ENCODE measurements at places on chromosomes 12 and 14. TPM values are rescaled to one million over a fixed set of nuclear protein-coding genes. Genes with fewer than 3 reads are reported as not detected.
A peak's percentile ranks its signal among the peaks of the same experiment; 100 is the strongest.

The PTPRQ gene
- 10.3 TPM for total RNA-seq

The TOGARAM1 gene
- total RNA-seq: 21.4 TPM

The KRT6B gene
- not detected for total RNA-seq

The PLCZ1 gene
- total RNA-seq: not detected

The C12orf56 gene
- not detected for total RNA-seq

The NFATC4 gene
- 85.5 TPM for total RNA-seq

The SERPINA1 gene
- total RNA-seq: 23.1 TPM

The RFX4 gene
- not detected for total RNA-seq

The MYO1A gene
- 1.4 TPM for total RNA-seq

The ADGRD1 gene
- total RNA-seq: 59.2 TPM

GRCh38 chr12:105705765-105706164 lies 375.3 kb downstream of the C12orf75 start:
- no peak for DNase-seq

GRCh38 chr12:81759190-81760051 lies at the start of gene PPFIA2:
TSS of gene PPFIA2 (minus strand) at chr12:81759350.
- peak; percentile 62 for DNase-seq

DNA sequence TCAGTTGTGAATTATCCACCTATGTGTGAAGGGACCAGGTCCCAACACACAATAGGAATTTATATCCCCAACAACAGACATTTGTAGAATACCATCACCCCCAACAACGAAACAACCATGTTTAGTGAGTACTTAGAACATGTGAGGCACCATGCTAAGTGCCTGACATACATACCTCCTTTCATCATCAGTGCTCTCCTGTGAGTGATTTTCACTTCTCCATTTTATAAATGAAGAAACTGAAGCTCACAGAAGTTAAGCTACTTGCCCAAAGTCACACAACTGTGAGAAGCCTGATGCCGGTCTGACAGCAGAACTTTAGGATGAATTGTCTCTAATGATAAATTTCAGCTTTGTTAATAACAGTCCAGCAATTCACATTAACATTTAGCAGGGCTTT lies 35.4 kb downstream of the SPTB start:
- DNase-seq: no peak

DNA sequence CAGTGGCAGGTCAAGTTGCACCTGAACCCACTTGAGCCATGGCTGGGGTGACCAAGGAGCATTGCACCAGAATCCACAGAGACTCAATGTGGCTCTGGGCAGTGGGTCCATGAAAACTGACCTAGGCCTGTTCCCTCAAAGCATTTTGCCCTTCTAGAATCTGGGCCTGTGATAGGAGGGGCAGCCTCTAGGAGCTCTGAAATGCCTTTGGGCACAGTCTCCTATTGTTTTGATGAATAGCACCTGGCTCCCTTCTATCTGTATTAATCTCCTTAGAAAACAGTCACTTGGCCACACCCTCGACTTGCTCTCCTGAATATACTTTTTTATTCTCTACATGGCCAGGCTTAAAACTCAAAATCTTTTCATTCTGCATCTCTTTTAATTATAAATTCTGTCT lies 14.1 kb upstream of the KRAS start:
- DNase-seq: no peak

- no peak for DNase-seq
Observed at GRCh38 chr12:115466076-115466475, 782.1 kb upstream of the TBX3 start.

DNA sequence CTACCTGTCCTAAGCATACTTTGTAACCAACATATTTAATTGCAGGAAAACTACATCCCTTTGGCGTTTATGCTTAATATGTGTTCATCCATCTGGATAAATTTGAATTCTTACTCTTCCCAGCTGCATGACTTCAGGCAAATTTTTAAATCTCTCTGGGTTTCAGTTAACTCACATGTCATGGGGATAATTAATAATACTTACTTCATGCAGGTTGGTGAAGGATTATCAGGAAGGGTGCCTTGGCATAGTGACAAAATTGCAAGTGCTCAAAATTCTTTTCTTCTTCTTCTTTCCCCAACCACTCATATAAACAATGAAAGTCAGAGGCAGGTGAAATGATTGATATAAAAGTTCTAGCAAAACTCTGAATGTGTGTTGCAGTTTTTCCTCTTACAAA lies 15.9 kb downstream of the SYT10 start:
- no peak for DNase-seq

DNA sequence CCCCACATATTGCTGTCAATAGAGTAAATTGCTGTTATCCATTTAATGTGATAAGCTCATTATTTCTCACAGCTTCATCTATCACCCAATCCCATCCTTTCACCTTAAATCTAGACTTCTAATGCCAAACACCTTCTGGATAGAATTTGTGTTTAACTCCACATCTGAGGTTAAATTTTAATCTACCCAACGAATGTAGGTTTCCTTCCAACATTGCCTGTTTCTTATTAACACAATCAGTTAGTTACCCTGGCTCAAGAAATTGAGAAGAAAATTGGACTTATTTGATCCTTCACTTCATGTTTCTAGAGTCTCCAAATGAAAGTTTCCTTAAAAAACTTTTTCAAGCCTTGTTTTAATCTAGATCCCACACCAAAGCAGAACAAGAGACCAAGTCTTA lies 67.3 kb downstream of the PTPRO start:
- no peak for DNase-seq

DNA sequence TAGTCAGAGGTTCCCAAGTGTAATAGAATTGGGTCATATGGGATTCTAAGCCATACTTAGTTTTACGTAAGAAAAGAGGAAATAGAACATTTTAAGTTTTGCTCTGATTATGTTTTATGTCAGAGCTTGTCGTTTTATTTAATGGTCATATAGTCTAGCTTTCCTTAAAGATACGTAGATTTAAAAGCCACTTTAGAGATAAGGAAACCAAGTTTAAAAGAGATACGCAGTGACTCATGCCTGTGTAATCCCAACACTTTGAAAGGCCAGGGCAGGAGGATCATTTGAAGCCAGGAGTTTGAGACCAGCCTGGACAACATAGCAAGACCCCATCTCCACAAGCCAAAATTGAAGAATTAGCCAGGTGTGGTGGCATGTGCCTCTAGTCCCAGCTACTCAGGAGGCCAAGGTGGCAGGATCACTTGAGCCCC lies 19.5 kb downstream of the MAPK1IP1L start:
- DNase-seq: no peak

- DNase-seq: no peak
Observed at GRCh38 chr12:26046906-26047305, 77.9 kb downstream of the BHLHE41 start.

DNA sequence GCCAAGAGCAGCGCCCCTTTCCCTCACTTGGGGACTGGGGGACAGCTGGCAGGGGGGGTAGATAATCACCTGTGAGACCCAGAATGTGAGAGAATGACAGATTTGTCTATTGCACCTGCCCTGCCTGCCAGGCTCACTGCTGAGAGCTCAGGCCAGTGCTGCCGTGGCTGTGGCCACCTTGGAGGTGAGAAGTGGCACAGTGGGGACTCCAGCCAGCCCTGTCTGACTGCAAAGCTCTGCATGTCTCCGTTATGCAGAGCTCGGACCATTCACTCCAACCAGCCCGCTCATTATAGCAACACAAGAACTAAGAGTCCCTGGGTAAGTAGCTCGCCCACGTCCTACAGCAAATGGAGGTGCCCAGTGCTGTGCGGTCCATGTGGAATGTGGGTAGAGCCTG lies 88.8 kb downstream of the DICER1 start:
- no peak for DNase-seq

- DNase-seq: no peak
Observed at GRCh38 chr14:75877884-75878283, 103.9 kb downstream of the TGFB3 start.

- peak; percentile 92 for DNase-seq
Observed at GRCh38 chr12:2034633-2035430, 18.0 kb upstream of the CACNA1C start.

DNA sequence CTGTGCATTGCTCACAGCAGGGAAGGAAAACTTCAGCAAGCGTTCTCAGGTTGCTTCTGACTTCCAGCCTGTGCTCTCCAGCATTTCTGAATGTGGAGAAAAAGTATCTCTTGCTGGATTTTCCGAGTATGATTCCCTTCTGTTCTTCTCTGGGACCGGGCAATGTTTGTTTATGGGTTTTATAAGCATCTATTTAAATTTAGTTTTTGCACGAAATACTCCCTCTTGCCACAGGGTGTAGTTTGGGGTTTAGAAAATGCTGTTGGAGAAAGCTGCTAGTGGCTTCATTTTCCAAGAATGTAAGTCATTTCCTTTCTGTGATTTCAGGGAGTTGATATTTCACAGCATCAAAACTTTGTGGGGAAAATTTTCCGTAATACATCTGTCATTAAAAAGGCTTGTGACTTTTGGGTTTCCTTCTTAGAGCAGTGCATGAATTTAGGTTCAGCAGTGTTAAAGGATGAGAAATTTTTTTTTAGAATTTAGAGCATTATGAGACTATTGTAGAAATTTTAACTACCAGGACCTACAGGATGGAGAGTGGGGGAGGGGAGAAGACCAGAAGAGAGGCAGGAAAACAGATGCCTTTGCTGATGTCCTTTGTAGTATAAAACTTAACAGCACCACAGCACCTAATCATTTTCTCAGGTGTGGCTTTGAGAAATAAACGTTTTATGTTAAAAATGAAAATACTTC lies 1.5 kb downstream of the FRMD6 start:
- DNase-seq: no peak

DNA sequence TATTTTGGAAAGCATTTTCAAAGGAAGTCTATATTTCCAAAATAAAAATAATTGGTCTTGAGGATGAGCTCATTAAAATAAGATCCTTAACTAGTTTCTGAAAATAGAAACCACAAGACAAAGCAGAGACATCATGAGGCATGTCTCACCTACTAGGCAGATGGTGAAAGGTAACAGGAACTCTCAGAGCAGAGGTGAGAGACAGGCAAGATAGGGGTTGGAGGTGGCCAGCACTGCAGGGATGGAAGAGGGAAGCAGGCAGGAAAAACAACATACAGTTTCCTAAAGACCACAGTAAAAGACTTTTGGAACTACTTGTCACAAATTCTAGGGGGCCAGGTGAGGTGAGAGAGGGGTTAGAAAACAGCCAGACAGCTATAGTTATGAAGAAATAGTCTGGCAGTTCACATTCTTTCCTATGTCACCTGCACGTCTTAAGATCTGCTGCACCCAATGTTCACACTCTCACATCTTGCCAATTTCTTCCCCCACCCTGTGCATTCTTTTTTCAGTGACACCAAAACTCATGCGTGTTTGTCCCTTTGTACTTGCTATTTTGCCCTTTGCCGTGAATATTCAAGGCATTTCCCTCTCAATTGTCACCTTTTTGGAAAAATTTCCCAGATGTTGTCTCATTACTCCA lies 341.7 kb upstream of the KITLG start:
- no peak for DNase-seq

- no peak for DNase-seq
Observed at GRCh38 chr14:28088125-28088524, 678.5 kb upstream of the FOXG1 start.

DNA sequence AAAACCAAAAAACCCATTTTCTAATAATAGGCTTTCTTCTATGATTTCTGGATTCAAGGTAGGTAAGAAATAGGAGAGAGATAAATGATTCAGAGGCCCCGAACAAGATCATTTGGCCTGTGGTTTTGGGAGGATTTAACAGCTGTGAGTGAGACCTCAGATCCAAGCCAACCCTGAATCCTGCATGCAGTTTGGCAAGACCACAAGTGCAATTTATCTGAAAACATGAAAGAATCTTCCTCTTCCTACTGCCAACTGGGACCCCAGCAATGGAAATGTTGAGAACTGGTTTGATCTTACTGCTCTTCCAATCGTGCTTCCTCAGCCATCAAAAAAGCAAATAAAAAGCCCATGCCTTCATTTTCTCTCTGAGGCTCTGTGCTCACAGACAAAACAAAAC lies 519.7 kb upstream of the TBX3 start:
- no peak for DNase-seq

DNA sequence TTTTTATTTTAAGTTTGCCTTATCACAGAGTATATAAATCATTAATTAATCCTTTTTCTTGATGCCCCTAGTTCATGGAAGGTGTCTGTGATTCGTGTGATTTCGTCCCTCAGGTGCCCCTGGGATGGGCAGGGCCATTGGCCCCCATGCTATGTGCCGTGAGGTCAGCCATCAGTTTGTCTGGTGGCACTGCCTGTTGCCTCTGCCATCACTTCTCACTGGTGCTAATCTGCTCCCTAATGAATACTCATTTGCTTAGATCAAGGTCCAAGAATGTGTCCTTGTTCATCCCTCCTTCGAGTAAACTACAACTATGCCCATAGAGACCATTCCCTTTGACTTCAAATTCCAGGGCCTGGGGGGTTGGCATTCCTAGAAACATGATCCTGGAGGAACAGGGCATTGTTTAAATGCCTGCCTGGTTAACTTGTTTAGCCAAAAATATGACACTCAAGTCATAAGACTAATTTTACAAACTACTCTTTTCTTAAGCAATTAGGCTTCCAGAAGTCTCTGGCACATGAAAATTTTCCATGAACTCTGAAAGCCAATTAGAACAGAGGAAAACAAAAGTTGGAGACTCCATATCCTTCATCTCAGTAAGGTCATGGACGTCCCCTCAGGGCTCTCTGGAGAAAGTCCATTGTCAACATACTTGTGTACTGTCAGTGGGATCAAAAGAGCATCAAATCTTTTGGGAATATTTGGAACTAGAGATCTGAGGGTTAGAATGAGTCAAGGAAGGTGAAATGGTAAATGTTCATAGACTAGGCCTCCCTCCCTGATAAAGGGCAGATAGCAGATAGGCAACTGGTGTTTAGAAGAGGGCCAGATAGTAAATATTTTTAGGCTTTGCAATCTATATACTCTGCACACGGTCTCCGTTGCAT lies 90.9 kb upstream of the PLXNC1 start:
- DNase-seq: no peak

- DNase-seq: no peak
Observed at GRCh38 chr12:110330124-110330523, 49.1 kb downstream of the ATP2A2 start.

GRCh38 chr14:68665131-68665530 lies 127.7 kb downstream of the ZFP36L1 start:
- DNase-seq: no peak

- no peak for DNase-seq
Observed at GRCh38 chr12:81779216-81779615, 20.1 kb upstream of the PPFIA2 start.

- DNase-seq: no peak
Observed at GRCh38 chr14:96987771-96988170, 190.6 kb downstream of the VRK1 start.

DNA sequence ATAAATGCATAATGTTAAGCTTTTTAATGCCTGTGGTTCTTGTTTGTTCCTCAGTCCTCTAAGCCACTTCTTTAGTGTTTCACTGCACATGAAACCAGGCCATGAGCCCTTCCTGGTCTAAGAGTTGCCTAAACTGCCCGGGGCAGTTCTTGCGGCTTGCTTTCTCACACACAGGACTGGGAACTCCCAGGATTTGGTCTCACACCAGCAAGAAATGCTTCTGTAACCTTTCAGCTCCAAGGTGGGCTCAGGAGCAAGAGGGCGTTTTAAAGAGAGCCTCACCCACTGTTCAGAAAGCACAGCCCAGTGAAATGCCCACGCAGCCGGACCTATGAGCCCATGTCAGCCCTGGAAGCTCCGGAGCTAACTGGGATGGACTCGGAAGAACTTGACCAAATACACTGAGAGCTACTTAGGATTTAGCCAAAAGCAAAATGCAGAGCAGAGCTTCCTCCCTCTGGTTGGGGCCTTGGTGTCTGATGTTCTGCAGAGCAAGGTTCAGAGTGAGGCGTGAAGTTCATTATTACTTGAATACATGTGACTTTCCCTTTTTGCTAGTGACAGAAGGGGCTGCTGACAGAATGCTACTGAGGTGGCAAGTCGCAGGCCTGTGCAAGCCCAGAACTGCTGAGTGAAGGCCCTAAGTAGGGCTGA lies 23.4 kb downstream of the SLC25A29 start:
- peak; percentile 47 for DNase-seq

Measured in aorta (tissue), 5 donors.